ENCODE measurements at places on chromosomes 12 and 14. TPM values are rescaled to one million over a fixed set of nuclear protein-coding genes. Genes with fewer than 3 reads are reported as not detected.

The RNASE3 gene
- not detected for total RNA-seq

The PDE3A gene
- 0.03 TPM for total RNA-seq

The DACT1 gene
- total RNA-seq = 0.15 TPM

The KLRB1 gene
- not detected for total RNA-seq

The BCL11B gene
- total RNA-seq = 0.23 TPM

The HCAR3 gene
- not detected for total RNA-seq

The SOAT2 gene
- total RNA-seq = not detected

The C12orf60 gene
- total RNA-seq = 0.54 TPM

The GLT8D2 gene
- total RNA-seq = 0.54 TPM

The IRAK3 gene
- 2.4 TPM for total RNA-seq

The SLCO1C1 gene
- not detected for total RNA-seq

- no peak for DNase-seq
Observed at GRCh38 chr14:23364164-23365035, 572 bp downstream of the EFS start.

DNA sequence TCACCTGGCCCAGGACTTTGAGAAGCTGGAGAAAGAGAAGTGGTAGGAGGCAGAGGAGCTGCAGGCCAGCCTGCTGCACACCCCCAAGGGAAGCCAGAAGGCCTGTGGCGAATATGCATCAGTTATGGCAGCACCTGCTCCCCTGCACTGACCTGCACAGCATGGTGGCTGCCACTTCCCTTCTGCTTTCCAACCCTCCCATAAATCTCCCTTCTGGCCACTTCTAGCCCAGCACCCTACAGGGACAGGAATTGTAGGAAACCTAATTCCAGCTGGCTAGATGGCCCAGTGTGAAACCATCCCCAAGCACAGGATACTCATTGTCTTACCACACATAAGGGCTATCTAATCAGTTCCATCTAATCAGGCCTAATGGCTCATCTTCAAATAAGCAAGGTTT is 136.3 kb downstream of the TBX3 start:
- DNase-seq = no peak

DNA sequence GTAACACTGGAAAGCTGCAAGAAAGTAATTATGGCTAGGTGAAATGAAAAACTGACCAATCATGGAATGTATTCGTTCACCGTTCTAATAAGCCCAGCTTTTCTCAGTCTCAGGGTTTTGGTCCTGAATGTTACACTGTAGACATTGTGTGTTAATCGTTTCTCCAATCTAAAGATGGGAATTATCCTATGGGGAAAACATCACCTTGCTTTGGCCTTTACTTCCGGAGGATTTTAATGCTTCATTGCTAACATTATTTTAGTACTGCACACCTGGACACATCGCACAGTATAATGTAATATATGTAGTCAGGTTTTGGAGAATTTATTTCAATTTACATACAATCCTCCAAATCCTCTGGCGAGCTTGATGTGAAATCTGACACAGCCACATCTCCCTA is 1.2 kb upstream of the TRHDE start:
- no peak for DNase-seq

- DNase-seq = no peak
Observed at GRCh38 chr14:50173891-50174290, 57.5 kb downstream of the SOS2 start.

DNA sequence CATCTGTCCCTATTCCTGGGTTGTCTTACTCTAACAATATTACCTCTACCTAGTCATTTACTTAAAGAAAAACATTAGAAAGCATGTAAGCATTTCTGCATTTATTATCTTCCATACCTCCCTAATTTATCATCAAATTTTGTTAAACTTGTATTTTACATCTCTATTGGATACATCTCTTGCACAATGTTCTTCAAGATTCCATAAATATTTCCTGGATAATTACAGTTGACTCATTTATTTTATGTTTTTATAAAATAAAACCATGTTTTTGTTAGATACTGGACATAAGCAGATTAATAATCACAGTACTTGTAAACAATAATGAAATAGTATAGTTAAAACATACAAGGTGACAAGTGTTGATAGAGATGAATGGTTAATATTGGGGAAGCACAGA is 209.0 kb downstream of the TMTC3 start:
- no peak for DNase-seq

DNA sequence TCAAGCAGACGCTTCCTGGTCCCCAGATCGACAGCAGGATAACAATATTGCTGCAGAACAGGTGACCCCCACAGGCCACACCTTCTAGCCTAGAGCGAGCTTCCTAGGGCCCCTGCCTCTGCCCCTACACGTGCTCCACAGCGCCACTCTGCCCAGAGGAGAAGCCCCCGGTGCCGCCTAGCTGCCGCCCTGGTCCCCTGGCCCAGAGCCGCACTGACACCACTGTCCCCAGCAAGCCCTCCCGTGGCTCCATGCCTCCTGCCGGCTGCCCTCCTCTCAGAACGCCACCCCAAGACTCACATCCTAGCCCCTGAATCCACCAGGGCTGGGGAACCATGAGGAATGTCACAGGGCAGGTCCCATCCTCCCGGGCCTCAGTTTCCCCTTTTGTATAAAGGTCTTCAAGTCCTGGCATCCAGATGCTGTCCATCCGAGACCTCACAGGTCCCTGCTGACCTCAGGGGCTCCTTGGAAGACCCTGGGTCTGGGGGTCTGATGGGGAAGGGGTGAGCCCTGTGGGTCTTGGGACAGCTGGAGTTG is 31.0 kb downstream of the JAG2 start:
- DNase-seq = no peak

DNA sequence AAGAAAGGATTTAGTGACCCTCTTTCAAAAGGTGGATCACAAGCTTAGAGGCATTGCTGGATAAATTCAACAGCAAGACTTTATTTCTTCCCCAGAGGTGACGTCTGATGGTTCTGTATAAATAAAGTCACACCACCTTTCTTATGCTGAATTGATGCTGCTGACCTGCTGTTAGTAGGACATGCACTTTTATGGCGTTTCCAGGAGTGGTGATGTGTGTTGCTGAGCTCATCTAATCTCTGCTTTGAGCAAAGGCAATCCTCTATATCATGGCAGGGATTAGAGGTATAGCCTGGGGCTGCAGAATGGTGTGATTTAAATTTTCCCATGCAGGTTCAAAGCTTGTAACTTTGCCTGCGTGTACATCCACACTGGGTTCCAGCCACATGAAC is 94.9 kb downstream of the ETV6 start:
- DNase-seq = no peak

DNA sequence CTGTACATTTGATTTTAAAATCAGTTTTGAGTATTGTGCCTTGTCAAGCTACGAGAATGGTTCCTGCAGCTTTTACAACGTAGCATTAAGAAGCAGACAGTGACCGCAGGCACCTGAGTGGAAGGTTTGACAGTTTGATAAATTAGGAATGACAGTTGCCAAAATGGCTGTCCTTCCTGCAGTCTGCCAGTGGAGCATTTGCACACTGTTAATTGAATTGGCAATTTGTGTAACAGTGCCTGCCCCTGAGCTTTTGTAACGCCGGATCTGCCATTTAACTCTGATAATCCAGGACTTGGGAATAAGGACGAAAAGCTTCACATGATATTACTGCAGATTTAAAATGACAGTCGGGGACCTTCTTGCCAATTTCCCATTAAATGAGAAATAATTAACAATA is 385.3 kb downstream of the NPAS3 start:
- no peak for DNase-seq

DNA sequence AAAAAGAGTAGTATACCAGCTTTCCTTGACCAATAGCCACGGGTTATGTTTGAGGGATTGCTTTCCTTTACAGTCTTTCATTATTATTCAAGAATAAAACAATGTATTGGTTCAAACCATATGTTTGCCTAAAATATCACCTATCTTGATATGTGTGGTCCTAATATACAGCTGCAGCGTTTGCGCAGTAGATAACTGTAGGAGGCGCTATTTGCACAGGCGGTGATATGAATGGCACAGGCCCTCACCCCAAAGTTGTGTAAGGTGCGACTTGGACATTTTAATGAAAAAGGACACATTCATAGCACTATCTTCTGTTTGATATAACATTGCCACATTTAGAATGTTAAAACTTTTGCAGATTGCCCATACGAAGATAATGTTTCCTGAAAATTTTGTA is 298.4 kb downstream of the TRHDE start:
- no peak for DNase-seq

DNA sequence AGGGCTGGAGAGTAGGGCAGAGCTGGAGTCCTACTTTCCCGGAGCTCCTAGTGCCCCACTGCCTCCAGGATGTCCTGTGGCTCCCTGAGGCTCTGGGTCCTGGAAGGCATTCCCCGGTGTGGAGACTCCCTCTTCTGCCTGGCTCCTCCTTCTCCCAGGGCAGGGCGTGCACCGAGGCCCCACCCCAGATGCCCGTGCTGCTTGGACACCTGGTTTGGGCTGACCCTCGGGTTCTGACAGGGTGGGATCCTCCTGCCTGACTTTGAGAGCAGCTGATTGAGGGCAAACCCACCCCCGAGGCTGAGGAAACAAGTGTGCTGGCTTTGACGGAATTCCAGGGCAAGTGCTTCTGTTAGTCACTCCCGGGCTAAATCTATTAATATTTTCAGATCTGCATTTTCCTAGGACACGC is 15.4 kb downstream of the TEAD4 start:
- DNase-seq = no peak

GRCh38 chr12:62227091-62227490 is 33.1 kb upstream of the USP15 start:
- no peak for DNase-seq

GRCh38 chr12:50825372-50825838 is 17.3 kb upstream of the TMPRSS12 start:
- DNase-seq = peak; percentile 41

GRCh38 chr14:74292061-74292460 is 10.7 kb downstream of the ABCD4 start:
- no peak for DNase-seq

DNA sequence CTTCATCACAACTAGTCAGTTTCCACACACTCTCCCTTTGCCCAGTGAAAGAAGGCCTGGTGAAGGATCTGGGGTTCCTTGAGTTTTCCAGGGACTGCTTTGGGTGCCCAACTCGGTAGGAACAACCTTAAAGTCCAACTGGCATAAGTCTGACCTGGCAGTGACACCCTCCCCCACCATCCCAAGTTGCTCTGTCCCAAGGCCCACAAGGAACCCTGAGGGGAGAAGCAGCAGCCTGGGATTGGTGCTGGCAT is 1.6 kb downstream of the KMT2D start:
- no peak for DNase-seq

GRCh38 chr12:119259484-119259883 is 75.0 kb upstream of the CCDC60 start:
- DNase-seq = no peak

GRCh38 chr12:115871714-115872113 is 405.8 kb downstream of the MED13L start:
- DNase-seq = peak; percentile 10

DNA sequence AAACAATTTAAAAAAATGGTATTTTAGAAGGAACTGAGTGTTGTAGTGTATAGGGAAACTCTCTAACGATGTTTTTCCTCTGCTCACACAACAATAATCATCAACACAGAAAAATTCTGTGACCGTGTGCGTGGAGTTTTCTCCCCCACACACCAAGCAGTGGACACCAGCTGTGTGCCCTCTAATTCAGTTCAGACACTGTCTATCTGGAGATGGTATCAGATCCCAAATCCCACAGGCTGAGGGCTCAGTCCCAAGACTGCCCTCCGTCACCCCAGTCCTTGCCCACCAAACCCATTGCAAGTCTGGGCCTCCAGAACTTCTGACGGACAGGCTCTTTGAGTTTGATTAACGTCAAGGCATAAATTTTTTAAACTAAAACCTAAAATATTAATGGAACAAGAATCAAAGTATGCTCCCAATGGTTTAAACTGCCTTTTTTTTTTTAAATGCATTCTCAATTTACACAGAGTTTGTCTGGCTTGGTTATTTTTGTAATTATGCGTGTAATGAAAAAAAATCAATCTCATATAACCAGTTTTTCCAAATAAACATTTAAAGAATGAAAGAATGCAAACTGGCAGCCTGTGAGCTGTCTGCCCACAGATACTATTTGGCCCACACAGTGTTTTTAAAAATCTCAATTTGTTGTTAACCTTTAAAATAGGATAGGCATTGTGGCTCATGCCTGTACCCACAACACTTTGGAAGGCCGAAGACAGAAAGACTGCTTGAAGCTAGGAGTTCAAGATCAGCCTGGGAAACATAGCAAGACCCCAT is 19.2 kb downstream of the BLTP3B start:
- no peak for DNase-seq

DNA sequence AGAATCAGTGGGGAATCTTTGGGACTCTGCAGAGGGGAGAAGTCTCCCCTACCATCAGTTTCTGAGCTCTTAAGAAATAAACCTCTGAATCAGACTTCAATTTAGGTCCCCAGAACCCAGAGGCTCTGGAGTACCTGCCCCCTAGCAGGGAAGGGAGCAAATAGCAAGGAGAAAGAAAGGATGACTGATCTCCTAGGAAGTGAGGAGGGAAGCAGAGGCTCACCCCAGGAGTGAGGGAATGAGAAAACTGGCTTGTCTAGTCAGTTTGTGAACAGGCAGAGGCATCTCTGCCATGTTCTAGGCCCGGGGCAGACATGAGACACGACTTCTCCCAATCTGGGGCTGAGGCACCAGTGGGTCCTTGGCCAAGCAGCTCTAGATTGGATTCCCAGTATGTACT is 24.3 kb upstream of the SMUG1 start:
- no peak for DNase-seq

DNA sequence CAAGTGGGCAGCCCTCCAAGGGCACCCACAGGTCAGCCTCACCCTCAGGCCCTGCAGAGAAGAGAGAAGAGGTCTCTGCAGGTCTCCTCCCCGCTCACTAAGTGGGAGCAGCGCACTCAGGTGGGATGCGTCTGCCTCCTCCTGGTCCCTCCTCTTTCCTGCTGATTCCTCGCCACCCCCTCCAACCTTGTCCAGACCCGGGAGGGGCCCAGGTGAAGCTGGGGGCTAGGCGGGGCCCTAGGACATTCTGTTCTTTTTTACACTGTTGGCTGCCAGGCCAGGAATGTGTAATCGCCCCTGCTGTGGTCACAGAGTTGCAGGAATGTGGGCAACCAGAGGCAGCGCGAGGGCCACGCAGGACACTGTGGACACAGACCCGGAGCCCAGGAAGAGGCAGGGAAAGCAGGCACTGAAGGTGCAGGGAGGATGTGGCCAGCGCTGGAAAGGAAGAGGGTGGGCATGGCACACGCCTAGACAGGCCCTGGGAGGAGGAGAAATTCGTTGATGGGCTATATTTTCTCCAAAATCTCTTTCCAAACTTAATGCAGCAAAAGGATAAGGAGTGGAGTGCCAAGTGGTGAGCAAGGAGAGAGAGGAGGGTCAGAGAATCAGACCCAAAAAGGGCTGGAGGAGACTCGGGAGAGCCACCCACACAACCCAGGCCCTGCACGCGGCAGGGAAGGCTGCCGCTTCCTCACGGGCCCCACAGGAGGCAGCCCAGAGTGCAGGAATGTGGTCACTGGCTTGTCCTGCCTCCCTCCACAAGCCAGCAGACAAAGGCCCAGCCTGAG is 911 bp upstream of the SCNN1A start:
- DNase-seq = no peak

GRCh38 chr12:4273652-4274395 is at the start of gene CCND2:
TSS of gene CCND2 (plus strand) at chr12:4273762. CDS start at chr12:4274041, 279 bp downstream.
- no peak for DNase-seq

DNA sequence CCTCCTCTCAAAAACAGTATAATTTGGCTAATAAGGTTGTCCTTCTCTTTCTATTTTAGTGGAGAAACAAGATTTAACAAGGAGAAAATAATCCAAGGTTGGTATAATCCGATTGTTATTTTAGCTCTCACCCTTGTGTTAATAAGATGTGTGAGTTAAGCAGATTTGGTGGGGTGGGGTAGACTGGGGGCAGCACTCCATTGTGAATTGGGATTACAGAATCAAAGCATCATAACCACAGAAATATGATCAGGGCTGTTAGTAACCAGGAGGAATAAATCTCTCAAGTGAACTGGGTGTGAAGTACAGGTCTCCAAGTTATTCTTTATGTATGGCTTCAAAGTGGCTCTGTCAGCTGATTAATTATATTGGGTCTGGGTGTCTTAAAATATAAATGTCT is 10.2 kb downstream of the TIGAR start:
- DNase-seq = no peak
